ENCODE measurements at places on chromosomes 7 and 10.
A peak's percentile ranks its signal among the peaks of the same experiment; 100 is the strongest.

GRCh38 chr7:99404235-99404976 lies 4.0 kb downstream of the PDAP1 start:
- DNase-seq = peak; percentile 18

DNA sequence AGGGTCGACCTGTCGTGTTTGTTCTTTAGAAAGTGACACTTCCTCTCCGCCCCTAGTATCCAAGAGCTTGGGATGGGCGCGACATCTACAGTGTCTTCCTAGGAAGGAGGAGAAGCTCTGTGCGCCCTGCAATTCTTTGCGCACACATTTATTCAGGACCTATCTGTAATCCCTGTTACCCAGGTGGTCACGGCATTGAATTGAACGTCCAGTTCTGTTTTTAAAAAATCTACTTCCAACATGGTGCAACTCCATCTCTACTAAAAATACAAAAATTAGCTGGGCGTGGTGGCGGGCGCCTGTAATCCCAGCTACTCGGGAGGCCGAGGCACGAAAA lies 606 bp upstream of the LAMB1 start:
- DNase-seq = no peak

GRCh38 chr7:155380221-155380861 lies 77.6 kb upstream of the EN2 start:
- peak; percentile 53 for DNase-seq

DNA sequence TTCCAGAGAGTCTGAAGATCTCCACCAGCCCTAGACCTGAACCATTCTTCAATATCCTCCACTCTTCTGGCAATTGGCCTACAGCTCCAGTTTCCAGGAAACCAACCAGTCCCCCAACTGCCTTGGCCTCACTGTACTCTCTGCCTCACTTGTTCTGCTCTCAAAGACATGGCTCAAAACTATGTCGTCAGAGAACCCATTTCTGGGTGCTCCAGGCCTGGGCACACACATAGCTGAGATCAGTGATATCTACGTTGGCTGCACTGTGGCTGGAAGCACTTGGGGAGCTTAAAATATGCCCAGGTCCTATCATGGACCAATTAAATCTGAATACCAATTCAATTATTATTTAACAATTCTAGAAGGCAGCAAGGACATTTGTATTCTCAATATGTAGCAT lies 93.1 kb downstream of the COBL start:
- DNase-seq = no peak

GRCh38 chr10:68118657-68119056 lies 9.4 kb downstream of the MYPN start:
- no peak for DNase-seq

DNA sequence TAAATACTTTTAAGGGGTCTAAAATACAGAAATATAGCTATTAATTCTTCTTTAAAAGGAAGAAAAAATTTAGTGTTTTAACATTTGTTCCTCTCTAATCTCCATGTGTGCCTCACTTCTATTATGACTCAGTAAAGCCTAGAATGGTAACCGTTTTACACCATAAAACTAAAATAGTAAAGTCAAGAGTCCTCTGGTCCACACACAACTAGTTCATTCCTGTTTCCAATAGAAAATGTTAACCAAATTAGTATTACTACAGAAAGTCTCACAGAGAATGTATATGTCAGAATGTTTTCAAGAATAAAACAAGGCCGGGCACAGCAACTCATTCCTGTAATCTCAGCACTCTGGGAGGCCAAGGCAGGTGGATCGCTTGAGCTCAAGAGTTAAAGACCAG lies 55.8 kb downstream of the CNOT4 start:
- DNase-seq = no peak

DNA sequence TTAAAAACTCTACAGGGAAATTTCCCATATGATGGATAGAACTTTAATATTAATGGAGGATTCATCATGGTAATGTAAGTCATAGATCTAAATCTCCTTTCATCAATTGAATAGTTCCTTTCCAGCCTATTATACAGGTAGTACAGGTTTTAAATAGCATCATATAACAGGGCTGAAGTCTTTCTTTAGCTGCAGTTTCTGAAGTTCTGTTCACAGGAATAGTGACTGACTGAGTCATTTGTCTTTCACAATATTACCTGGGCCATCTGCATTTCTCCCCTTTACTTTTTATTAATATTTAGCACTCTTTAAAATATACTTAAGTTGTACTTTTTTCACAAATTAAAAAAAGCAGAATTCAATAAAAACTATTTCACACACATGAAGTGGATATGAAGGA lies 12.6 kb upstream of the NPVF start:
- DNase-seq = no peak

DNA sequence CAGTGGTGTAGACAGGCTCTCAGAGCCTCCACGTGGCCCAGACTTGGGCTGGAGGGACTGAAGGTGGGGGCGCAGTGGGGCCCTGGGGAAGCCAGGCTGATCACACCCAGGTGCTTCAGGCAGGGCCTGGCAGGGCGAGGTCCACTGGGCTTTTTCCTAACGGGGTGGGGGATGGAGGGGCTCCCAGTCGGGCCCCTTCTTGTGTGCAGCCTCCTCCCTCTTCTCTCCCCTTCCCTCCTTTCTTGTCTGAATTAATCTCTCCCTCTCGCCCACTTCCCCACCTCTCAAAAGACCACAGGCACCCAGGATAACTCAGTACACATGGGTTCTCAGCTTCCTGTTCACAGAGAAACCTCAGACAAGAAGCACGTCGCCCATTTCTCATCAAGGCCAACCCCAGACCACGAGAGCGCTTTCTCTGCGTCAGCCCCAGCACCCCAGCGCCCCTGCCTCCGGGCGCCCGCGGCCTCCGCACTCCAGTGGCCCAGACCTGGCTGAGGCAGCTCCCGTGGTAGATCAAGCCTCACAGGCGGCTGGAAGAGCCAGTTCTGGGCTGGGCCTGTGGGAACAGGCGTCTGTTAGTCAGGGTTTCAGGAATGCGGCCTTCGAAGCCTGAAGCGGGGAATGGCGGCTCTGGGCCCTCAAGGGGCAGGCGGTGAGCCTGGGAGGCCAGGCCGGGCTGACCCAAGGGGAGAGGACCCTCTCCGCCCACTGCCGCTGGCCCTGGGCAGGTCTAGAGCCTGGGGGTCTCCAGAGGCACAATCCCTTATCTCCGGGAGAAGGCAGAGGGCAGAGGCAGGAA lies 50.6 kb downstream of the PWWP2B start:
- DNase-seq = peak; percentile 88

DNA sequence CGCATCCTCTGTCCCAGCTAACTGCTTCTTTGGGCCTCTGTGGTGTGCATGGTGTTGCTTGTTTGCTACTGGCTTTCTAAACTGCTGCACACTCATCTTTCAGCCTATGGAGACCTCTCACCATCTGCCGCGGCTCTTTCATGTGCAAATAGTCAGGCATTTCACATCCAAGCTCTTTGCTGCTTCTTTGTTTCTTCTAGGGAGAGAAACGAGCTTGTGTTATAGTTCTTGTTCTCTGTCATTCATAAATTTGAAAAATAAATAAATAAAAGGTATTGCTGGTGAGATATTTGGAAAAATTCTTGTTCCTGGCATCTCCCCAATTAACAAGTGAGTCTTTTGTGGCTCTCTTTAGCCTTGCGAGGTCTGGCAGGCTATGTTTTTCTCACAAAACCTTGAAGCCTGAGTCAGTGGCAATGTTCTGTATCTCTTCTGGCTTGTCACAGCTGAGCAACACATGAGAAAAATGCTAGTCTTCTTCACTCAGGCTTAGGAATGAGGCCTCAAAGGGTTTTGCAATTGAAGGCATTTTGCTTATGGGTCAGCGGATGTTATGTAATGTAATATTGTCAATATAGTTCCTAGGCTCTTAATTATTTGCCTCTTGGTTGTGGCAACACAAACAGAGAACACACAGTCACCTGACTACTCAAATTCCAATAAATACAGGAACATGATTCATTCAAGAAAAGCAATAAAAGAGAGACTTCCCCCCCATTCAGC lies 274.0 kb downstream of the FRMD4A start:
- DNase-seq = peak; percentile 93
